NCI-H187 (cell line): ENCODE measurements at places on chromosomes 4 and X.
A peak's percentile ranks its signal among the peaks of the same experiment; 100 is the strongest.

- no peak for DNase-seq
Observed at GRCh38 chr4:146490106-146490505, 31.6 kb downstream of the SLC10A7 start.

GRCh38 chr4:183014361-183015084 lies 84.5 kb upstream of the WWC2 start:
- no peak for DNase-seq

GRCh38 chr4:39066371-39066770 lies 4.3 kb downstream of the KLHL5 start:
- no peak for DNase-seq

DNA sequence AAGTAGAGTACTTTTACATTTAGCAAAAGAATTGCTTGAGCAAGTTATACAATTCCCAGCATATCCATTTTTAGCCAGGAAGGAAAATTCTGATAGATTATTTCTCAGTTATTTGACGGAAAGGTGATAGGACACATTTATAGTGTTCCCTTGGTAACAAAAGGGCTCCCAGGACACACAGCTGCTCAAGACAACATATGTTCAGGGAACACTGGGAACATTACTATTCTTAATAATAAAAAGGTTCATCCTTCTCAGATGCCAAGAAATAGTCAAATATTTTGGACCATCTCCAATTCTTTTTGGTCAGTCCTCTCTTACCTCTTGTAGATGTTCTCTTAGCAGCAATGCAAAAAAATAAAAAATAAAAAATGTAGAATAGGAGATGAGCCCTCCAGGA lies 66.8 kb upstream of the SMAD1 start:
- no peak for DNase-seq

- no peak for DNase-seq
Observed at GRCh38 chr4:111630705-111631104, 514.5 kb upstream of the FAM241A start.

DNA sequence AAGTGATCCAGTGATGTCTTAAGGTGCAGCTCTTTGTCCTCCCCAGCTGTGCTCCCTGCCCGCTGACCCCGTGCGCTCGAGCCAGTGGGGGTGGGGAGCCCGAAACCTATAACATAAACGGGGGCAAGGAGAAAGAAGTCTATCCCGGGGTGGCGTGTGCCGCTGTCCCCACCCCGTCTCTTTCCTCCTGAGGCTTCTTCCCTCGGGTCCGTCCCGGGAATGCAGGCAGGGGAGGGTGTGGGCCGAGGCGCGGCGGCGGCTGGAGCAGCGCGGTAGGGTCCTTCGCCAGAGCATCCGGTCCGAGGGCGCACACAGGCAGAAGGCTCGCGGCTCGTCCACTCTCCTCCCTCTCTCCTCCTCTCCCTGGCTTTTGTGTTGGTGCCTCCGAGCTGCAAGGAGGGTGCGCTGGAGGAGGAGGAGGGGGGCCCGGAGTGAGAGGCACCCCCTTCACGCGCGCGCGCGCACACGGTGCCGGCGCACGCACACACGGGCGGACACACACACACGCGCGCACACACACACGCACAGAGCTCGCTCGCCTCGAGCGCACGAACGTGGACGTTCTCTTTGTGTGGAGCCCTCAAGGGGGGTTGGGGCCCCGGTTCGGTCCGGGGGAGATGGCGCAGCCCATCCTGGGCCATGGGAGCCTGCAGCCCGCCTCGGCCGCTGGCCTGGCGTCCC lies at the start of gene RAB33A:
TSS of gene RAB33A (plus strand) at position 517 of the 681 bp plus-strand sequence. CDS start at position 618, 101 bp downstream.
- no peak for DNase-seq

DNA sequence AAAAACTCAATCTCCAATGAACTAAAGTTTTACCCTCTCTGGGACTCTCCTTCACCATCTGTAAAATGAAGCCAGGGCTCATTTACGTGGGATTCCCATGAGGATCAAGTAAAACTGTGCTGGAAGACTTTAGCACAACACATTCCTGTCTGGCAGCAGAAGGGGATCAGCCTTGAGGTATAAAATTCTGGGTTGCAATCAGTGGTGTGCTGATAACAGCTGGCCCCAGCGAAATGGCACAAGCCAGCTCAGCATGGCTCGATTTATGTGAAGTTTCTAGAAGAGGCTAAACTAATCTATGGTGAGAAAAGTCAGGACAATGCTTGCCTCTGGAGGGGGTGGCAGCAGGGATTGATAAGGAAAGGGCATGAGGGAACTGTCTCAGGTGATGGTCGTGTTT lies 28.4 kb downstream of the ZNF630 start:
- DNase-seq = no peak

GRCh38 chrX:123807835-123808416 lies 51.9 kb upstream of the XIAP start:
- DNase-seq = no peak

- no peak for DNase-seq
Observed at GRCh38 chrX:2425286-2426071, 75.3 kb downstream of the DHRSX start.

- peak; percentile 68 for DNase-seq
Observed at GRCh38 chr4:142549726-142550463, 296.2 kb downstream of the INPP4B start.

GRCh38 chr4:43855283-43855682 lies 593.3 kb downstream of the KCTD8 start:
- no peak for DNase-seq

DNA sequence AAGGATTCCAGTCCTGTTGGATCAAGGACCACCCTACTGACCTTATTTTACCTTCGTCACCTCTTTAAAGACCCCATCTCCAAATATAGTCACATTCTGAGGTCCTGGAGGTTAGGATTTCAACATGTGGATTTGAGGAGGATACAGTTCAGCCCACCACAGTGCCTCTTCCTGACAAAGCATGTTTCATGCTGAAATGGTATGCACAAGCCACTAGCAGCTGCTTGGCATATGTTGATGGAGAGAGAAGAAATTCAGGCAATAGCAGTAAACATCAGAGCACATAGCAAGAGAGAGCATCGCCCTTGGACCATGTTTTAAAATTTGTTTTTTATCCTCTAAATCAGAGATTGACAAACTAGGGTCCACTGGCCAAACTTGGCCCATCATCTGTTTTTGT lies 172.1 kb downstream of the PRKX start:
- no peak for DNase-seq

- no peak for DNase-seq
Observed at GRCh38 chrX:129934461-129934860, 28.5 kb downstream of the UTP14A start.
